ENCODE measurements at places on chromosomes 1 and 21.

GRCh38 chr1:19799230-19800075 lies at the start of gene TMCO4:
TMCO4 (minus strand) TSS chr1:19799916; CDS start chr1:19780758, 19,158 bp downstream.
- DNase-seq = peak; percentile 50

- peak; percentile 78 for DNase-seq
Observed at GRCh38 chr1:176789571-176790090, 326.7 kb downstream of the PAPPA2 start.

- no peak for DNase-seq
Observed at GRCh38 chr21:41326414-41327080, 9.9 kb downstream of the FAM3B start.

- no peak for DNase-seq
Observed at GRCh38 chr1:19613171-19613703, 30.9 kb upstream of the NBL1 start.

DNA sequence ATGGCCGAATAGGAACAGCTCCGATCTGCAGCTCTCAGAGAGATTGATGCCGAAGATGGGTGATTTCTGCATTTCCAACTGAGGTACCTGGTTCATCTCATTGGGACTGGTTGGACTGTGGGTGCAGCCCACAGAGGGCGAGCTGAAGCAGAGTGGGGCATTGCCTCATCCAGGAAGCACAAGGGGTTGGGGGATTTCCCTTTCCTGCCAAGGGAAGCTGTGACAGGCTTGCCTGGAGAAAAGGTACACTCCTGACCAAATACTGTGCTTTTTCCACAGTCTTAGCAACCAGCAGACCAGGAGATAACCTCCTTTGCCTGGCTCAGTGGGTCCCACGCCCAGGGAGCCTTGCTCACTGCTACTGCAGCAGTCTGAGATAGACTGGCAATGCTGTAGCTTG lies 66.9 kb downstream of the HSD3B1 start:
- DNase-seq = no peak

GRCh38 chr1:25526753-25527152 lies 16.7 kb upstream of the LDLRAP1 start:
- DNase-seq = no peak

DNA sequence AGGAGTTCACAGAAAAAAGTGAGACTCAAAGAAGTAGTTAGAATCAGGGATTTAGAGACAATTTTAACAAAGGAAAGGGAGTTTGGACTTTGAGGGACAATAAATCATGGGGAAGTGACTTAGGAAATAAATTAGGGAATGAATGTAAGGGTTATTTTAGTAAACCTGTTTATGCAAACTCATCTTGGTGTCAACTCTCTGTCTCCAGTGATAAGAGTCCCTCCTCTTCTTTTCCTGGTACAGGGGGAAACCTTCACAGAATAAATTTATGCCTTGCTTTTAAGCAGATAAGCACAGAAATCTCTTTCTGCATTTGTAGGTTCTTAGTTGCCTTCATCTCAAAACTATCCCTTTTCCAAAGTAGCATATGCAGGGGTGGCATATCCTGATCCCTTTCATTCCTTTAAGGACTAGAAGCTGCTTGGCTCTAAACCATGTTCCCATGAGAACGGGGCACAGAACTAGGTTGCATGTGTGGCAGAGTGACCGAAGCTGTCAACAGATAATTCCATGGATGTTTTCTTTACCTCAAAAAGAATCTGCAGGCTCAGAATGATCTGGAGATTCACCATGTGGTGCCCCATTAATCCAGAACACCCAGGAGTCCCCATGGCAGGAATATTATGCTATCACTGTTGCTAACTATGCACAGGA lies 155.4 kb downstream of the ZNF648 start:
- no peak for DNase-seq

DNA sequence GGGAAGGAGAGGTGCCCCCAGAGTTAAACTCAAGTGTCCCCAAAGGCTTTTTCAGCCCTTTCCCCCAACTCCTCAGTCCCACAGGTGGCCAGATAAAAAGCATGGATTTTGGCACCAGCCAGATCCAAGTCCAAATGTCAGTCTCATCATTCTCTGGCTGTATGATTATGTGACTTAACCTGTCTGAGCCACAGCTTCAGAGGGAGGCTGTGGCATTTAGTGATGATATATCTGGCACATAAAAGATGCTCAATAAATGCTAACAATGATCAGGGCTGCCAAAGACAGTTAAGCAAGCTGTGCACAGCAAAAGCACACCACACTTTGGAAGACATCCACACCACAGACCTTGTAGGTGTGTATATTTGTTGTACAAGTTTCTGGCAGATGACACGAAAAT lies 5.6 kb upstream of the PADI3 start:
- no peak for DNase-seq

DNA sequence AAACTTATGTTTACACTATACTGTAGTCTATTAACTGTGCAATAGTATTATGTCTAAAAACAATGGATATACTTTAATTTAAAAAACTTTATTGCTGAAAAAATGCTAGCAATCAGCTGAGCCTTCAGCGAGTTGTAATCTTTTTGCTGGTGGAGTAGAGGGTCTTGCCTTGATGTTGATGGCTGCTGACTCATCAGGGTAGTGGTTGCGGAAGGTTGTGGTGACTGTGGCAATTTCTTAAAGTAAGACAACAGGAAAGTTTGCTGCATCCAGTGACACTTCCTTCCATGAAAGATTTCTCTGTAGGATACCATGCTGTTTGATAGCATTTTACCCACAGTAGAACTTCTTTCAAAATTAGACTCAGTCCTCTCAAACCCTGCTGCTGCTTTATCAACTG lies 234.7 kb upstream of the CSF3R start:
- DNase-seq = no peak

GRCh38 chr1:85576266-85576641 lies 4.3 kb upstream of the CCN1 start:
- no peak for DNase-seq

GRCh38 chr1:246492611-246493245 lies 14.4 kb downstream of the SMYD3 start:
- peak; percentile 73 for DNase-seq

- DNase-seq = no peak
Observed at GRCh38 chr1:203311368-203312301, 6.3 kb downstream of the BTG2 start.

DNA sequence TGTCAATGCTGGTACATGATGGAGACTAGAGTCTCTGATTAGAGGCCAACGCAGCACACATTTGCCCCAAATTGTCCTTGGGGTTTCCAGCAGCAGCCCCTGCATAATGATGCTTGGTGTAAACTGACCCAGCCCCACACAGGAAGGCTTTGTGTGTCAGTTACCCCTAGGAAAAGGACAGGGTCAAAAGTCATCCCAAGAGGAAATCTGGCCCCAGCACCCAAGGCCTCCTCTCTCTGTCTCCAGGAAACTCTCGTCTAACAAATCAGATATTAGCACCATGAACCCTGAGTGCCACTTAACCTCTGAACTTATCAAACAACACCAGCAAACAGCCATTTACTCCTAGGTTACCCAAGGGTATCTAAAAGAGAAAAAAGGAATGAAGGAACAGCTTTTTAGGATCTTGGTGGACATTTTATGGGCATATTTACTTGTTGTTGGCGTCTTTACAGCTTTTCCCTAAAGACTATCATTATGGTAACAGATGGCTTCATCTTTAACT lies 84.5 kb downstream of the PSMG1 start:
- no peak for DNase-seq

GRCh38 chr1:32623775-32624174 lies 26.6 kb downstream of the ZBTB8OS start:
- DNase-seq = no peak

DNA sequence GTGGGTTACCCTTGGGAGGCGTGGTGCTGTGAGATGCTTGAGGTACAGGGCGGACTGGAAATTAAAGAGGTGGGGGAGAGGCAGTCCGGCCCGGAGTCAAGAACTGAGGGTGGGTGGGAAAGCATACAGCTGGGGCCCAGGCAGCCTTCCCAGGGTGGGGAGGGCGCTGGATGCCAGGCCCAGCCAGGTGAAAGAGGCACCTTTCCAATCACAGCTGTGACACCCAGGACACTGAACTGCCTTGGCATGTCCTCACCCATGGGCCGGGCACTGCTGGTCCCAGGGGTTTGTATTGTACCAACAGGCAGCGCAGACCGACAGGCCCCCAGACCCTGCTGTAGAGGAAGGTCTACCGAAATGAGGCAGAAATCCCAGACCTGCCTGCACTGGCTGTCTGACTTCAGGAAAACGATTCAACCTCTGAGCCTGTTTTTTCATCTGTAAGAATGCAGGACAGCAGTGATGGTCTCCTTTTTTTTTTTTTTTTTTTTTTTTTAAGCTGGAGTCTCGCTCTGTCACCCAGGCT lies 9.1 kb downstream of the SLC30A2 start:
- no peak for DNase-seq

DNA sequence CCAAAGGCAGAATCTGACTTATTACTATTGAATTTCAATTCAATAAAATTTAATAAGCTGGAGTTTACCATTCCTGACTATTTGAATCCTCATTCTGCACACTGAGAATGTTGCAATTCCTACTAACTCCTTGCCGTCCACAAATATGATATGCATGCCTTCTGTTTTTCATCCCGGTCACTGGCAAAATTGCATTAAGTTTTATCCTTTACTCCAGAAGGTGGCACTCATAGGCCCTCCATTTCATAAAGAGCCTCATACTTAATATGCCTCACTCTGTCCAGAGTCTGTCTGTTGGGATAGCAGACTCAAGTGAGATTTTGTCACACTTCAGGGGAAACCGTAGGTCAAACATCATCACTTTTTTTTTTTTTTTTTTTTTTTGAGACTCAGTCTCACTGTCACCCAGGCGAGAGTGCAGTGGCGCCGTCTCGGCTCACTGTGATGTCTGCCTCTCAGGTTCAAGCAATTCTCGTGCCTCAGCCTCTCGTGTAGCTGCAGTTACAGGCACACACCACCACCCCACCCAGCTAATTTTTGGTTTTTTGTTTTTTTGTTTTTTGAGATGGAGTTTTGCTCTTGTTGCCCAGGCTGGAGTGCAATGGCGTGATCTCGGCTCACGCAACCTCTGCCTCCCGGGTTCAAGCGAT lies 27.3 kb downstream of the F11R start:
- DNase-seq = peak; percentile 59

GRCh38 chr1:212254853-212255363 lies 30.3 kb upstream of the PPP2R5A start:
- DNase-seq = no peak

GRCh38 chr1:24873148-24873547 lies 56.9 kb downstream of the RUNX3 start:
- DNase-seq = no peak

GRCh38 chr1:203771901-203772301 lies 6.9 kb downstream of the LAX1 start:
- DNase-seq = no peak

DNA sequence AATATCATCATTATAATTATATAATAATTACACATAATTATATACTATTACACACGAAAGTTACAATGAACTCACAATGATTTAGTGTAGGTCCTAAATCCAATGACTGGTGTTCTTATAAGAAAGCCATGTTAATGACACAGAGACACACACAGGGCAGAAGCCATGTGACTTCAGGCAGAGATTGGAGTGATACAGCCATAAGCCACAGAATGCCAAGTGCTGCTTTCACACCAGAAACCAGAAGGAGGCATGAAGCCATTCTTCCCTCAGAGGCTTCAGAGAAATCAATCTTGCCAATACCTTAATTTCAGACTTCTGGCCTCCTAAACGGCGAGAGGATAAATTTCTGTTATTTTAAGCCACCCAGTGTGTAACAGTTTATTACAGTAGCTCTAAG lies 147.4 kb upstream of the KRTAP19-8 start:
- no peak for DNase-seq

DNA sequence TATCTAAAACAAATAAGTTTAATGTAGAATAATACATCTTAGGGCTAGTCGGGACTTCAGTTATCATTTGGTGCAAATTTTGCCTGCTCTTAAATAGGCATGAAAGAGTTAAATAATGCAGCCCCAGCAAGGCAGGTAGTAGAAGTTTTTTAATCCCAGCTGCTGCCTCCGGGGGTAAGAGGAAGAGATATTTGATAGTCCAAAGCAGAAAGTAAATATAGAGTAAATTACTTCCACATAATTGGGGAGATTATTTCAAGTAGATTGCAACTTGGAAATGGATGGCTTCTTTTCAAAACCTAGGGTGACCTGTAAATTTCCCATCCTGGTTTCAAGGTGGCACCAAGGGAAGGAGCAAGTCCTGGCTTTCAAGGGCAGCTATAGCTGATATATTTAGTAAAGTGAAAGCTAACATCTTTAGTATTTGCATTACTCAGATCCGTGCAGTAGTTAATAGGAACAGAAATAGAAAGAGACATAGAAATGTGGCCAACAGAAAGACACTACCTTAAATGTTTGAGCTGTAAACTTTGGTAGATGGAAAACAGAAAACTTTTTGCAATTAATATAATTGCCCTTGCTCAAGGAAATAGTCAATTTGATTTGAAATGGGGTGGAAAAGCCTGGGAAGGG lies 109.1 kb downstream of the LMO4 start:
- no peak for DNase-seq

GRCh38 chr1:9375912-9376311 lies 83.2 kb downstream of the SPSB1 start:
- DNase-seq = peak; percentile 31

DNA sequence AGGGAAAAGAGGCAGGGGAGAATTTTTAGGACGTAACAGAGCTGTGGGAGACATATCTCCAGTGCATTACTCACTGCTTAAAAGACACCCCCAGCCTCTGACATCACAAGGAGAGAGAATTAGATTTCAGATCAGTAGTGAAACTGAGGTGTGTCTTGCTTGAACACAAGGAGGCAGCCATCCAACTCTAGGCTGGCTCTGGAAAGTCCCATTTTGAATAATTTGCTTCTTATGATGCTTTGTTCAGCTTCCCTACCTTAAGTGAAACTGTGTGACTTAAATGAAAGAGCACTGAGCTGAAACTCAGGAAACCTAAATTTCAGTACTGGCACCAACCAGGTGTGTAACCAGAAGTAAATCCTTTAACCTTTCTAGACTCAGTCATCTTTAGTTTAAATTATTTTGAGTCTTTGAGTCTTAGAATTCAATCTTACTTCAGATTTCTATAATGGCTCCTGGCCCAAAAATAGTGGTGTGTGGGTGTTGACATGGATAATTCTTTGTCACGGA lies 251.6 kb upstream of the SGIP1 start:
- peak; percentile 86 for DNase-seq

GRCh38 chr1:9723068-9723805 lies 71.7 kb downstream of the PIK3CD start:
- DNase-seq = no peak

- peak; percentile 52 for DNase-seq
Observed at GRCh38 chr1:98102345-98103030, 181.7 kb upstream of the DPYD start.

Data from fibroblast of skin of right biceps (primary cell).